Fibroblast of mammary gland (primary cell): ENCODE measurements at places on chromosomes 13 and 19.

DNA sequence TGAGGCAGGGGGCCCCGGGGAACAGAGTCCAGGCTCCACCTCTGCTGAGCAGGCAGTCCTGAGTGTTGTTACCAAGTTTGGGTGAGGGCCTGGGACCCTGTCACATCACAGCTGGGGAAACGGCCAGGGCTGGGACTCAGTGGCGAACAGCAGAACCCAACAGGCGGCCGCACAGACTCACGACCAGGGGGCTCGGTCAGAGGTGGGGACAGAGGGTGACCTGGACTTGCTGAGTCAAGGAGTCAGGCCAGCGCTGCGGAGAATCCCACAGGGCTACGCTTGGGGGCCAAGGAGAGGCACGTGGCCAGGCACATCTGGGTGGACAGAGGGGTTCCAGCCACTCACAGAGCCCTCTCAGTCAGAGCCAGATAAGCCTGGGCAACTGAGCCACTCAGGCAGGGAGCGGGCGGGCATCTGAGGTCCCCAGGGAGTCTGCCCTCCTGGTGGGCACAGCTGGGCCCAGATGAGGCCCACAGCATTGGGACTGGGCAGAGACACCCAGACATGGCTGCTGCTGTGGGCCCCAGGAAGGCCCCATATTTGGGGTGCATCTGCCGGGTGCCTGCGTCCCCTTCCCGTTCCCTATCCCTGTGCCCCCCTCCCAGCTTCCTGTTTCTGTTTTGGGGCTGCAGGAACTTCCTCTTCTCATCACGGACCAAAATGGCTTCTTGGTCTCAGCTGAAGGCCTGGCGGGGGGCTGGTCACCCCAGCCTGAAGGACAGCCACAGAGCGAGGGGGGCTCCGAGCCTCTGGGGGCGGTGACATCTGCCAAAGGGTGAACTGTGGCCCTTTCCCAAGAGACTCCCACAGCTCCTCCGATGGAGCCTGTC, 34.0 kb downstream of the CEBPA start:
- DNase-seq: no peak

- DNase-seq: no peak
Measured at GRCh38 chr13:77345150-77345780, 18.4 kb upstream of the MYCBP2 start.

DNA sequence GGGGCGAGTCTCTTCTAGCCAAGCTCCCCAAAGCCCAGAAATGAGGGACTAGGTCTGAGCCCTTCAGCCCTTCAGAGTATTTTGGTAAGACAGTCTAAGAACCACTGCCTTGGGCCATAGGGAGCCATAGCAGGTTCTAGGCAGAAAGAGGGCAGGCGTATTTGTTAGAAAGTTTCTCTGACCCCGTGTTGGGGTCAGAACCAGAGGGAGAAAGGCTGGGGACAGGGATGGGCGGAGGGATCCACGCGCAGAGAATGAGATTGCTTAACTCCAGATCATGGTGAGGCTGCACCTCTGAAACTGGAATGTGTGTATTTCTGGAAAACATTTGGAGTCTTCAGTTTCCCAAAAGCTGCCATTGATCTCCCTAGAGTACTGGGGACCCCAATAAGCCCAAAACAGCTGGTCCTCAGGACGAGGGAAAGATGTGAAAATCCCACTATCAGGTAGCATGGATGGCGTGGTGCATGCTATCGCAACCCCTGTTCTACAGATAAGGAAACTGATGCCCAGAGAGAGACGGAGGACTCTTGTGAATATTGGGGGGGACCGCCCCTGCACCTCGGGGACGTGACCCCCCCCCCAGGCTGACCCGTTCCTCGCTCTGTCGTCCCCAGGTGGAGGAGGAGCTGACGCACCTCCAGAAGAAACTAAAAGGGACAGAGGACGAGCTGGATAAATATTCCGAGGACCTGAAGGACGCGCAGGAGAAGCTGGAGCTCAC, 703 bp upstream of the TPM4 start:
- DNase-seq: peak; percentile 55

DNA sequence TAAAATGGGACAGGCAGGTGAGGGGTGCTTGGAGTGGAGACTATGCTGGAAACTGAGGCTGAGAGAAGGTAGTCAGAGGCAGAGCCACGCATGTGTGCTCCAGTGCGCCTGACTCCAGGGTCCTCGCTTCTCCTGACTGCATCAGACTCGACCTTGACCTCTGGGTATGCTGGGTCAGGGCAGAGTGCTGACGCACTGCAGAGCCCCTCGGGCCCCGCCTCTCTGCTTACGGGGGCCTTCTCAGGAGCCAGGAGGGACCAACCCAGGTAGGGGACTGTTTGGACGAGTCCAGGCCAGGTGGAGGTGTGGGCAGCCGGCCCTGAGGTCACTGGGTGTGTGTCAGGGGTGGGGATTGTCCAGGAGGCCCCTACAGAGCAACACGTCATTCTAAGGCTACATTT, 22.9 kb upstream of the SLC7A10 start:
- DNase-seq: no peak

DNA sequence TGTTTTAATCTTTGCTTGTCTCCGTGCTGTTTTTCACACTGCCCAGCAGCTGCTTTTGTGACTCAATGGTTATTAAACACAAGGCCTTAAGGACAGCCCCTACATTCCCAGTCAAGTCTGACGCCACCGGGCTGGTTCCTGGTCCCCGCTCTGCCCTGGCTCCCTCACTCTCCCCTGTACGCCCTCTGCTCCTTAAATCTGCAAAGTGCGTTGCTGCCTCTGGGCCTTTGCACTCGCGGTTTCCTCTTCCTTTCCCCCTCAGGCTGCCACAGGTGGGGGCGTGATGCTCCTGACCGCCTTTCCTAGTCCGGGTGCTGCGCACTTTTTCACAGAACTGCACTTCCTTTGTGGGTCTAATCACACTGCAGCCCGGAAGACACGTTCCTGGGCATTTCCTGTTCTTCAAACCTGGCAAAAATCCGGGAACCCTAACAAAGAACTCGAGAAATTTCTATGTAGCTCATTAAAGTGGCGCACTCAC, 25.6 kb downstream of the NOSIP start:
- no peak for DNase-seq

DNA sequence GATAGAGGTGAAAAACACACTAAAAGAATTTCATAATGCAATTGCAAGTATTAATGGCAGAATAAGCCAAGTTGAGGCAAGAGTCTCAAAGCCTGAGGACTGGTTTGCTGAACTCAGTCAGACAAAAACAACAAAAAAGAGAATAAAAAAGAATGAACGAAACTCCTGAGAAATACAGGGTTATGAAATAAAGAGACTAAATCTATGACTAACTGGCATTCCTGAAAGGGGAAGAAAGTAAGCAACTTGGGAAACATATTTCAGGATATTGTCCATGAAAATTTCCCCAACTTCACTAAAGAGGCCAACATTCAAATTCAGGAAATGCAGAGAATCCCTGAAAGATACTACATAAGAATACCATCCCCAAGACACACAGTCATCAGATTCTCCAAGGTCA, 47.8 kb downstream of the UBL3 start:
- peak; percentile 33 for DNase-seq
